ENCODE measurements at places on chromosomes 6 and 20.

DNA sequence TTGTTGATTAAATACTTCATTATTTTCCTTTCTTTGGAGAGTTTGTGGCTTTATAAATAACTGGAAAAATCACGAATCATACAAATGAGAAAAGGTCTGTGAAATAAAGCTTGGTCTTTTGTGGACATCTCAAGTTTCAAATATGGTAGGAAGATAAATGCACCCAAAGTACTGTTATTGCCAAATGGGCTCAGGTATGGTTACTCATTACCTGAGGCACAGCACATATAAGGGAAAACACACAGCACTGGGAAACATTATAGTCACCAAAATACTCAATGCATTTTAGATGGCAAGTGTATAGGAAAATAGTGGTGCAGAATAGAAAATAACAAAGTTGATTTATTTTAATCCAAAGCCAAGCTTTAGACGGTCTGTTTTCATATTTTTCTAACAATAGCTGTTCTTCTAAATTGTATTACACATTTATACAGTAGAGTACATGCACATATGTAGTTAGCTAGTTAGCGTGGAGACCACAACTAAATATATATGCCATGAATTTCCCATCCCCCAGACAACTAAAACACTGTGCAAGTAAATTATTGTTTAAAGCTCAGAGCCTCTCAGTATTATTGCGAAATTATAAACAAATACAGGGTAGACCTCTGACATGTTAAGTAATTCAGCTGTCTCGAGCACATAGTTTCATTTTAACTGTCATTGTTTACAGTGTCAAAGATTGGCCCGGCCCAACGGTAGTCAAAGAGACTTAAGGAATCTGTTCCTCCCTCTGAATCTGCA is 336.0 kb downstream of the SYNE1 start:
- no peak for DNase-seq

DNA sequence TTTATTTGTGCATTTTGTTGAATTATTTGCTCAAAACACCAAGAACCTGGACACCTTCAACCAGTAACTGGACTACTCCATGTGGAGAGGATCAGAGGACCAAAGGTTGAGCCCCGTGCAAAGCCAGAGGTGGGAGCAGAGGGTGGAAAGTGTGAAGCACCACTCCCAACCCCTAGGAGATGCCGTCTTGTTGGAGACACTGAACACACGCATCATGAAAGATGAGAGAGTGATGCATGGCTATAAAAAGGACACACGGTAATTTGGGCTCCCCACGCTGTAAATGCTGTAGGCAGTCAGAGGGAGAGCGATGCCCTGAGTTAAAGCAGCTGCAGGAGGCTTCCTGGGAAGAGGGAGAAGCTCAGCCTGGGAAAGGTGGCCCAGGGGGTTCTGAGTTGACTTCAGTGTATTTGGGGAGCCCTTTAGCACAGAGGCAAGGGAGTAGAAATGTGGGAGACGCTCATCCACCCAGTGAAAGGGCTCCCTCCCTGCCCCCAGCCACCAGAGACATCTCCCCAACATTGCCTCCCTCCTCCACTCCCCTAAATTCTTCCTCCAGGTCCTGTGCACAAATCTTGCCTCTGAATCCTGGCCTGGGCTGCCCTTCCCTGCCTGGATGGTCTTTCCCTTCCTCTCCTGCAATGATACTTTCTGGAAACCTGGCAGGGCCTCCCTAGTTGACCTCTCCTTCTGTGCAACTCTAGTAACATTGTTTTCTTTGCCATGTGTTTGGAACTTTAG is 55.8 kb upstream of the IYD start:
- no peak for DNase-seq

GRCh38 chr20:54320148-54320607 is 112.3 kb downstream of the PFDN4 start:
- DNase-seq: no peak

GRCh38 chr20:6265204-6265904 is 142.5 kb upstream of the FERMT1 start:
- no peak for DNase-seq

DNA sequence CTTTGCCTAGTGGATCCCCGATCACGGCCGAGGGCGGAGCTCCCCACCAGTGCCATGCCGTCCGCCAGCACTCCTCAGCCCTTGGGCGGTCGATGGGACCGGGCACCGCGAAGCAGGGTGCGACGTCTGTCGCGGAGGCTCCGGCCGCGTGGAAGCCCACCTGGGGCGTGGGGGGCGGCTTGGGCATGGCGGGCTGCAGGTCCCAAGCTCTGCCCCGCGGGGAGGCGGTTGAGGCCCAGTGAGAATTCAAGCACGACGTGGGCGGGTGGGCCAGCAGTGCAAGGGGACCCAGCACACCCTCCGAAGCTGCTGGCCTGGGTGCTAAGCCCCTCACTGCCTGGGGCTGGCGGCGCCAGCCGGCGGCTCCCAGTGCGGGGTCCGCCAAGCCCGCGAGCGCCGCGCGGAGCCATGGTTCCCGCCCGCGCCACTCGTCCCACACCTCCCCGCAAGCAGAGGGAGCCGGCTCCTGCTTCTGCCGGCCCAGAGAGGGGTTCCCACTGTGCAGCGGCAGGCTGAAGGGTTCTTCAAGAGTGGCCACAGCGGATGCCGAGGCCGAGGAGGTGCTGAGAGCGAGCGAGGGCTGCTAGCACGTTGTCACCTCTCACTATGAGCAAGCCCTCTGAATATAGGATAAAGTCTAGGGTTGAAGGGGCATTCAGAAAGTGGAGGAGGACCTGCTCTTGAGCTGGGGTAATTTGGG is 128.6 kb downstream of the GRM4 start:
- DNase-seq: no peak

DNA sequence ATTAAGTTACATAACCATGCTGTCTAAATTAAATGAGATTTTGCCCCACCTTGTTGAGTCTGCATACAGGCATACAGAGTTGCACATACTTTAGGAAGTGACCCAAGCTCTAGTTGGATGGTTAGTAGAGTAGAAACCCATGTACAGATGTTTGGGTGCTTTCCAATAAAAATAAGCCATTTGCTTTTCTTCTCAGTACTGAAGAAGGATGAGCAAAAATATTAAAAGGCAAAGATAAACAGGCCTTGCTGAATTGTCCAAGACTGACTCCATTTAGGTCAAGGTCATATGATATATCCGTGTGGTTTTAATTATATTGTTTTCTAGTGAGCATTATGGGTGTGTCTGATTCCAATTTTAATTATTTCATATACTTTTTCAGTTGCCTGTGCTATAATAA is 589.4 kb downstream of the RFPL4B start:
- DNase-seq: no peak

DNA sequence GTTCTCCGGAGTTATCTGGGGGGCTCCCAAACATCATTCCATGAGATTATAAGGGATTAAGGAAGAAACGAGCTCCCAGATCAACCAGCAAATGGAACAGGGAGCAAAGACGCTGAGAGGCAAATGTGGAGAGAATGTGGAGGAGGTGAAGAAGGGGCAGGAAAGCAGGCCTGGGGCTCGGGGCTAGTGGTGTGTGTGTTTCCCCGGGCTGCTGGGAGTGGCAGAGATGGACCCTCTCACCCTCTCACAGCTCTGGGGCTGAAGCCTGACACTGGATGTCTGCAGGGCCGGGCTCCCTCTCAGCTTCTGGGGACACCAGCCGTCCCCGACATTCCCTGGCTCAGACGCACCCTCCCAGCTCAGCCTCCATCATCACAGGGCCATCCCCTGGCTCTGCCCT is 212.6 kb downstream of the THBS2 start:
- DNase-seq: no peak

GRCh38 chr6:98835149-98836024 is 1.0 kb downstream of the POU3F2 start:
- DNase-seq: peak; percentile 90

DNA sequence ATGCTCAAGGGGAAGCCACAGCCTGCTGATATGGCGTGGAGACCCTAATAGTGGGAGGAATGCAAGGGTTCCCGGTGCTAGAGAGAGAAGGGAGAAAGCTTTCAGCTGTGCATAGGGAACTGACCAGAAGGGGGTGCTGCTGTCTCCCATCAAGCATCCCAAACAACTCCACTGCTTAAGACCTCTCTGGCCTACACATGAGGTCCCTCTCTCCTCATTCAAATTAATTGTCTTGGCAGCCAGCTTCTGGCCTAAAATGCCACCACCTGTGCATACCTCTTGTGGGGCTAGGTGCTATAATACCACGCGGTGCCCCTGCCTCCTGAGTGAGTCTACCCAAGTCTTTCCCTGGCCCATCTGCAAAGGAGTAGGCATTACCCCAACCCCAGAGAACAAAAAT is 14.5 kb downstream of the ADISSP start:
- no peak for DNase-seq

- DNase-seq: no peak
These were observed 17.1 kb downstream of the NTSR1 start for GRCh38 chr20:62725596-62726268.

GRCh38 chr6:132812756-132813172 is 1.6 kb upstream of the RPS12 start:
- DNase-seq: no peak

- DNase-seq: no peak
These were observed 44.2 kb upstream of the DEFB112 start for GRCh38 chr6:50093938-50094272.

DNA sequence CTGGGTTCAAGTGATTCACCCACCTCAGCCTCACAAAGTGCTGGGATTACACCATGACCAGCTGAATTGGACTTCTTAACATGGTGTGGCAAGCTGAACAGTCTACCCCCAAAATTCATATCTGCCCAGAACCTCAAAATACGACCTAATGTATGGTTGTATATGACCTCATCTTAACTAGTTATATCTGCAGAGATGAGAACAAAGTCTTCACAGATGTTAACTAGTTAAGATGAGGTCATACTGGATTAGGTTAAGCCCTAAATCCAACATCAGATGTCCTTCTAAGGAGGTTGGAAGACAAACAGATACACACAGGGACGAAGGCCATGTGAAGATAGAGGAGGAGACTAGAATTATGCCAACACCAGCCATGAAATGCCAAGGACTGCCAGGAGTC is 102.5 kb downstream of the JPH2 start:
- DNase-seq: no peak

DNA sequence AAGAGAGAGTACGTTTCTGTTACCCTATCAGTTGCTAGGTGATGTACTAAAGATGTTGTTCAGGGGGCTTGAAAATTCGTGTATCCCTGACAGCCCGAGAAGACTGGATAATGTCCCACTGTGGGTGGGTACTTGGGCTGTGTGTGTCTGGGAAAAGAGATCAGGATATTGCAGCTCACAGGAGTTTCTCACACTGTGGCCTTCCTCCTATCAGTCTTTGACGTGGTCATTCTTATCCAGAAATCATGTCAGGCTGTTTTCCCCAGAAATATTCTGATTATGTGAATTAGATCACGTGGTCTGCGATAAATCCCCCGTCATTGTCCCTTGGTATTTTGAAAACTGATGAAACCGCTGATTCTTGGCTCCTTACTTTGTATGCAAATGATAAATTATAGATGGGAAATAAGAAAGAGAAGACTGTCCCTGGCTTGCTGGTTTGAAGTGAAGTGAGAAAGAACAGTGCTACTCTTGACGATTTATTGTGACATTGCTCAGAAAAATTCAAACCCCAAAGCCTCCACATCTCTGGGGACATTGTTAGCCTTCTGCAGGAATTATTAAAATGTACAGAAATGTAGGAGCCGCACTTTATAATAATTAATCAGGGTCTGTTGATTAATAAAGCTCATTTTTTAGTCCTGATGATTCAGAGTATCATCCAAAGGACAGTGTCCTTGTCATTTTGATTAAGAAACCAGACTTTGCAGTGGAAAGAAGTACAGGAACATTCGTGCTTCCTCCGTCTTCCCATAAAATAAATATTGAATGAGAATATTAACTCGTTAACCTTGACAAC is 167.5 kb upstream of the TSHZ2 start:
- no peak for DNase-seq
